ENCODE measurements at places on chromosomes 1 and 21.

- H3K27me3 ChIP-seq = peaks cover 1% of the 10 kb centered on the region
- H3K4me3 ChIP-seq = no peak overlapping the region
- no peak overlapping the region for H3K27ac ChIP-seq
Measured at GRCh38 chr1:226625832-226626576, 77.4 kb downstream of the STUM start.

GRCh38 chr1:88961647-88962275 is 30.7 kb downstream of the KYAT3 start:
- no peaks in the 10 kb centered on the region for H3K27me3 ChIP-seq
- no peaks in the 10 kb centered on the region for H3K4me1 ChIP-seq
- H3K27ac ChIP-seq = no peak overlapping the region
- DNase-seq = no peak

DNA sequence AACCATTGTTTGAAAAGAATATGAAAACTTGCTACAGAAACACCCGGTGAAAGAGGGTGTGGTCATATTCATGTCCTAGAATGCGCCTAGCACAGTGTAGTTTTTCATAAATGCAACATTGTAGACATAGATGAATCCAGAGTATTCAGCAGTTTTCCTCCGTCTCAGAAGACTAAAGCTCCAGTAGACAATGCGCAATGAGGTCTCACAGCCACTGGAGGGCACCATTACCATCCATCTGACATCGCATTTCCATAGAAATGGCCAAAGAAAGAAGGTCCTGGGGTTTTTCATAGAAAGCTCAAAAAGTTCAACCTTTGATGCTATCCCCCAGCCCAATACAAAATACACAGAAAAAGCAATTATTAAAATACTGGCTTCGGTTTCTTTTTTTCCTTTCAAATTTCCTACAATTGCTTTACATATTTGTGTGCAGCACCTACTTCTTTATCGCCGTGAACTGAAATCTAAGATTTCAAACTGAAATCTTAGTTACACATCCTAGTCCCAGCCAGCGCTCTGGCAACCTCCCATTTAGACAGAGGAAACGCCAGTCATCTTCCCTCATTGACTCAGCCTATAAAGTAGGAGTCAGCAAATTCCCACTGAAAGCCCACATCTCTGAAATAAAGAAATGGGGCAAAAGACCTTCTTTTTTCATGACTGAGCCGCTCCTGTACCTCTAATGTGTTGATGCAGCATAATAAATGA is 3.9 kb upstream of the CD58 start:
- H3K4me1 ChIP-seq = peaks cover 5% of the 10 kb centered on the region
- H3K36me3 ChIP-seq = no peaks in the 10 kb centered on the region
- H3K27me3 ChIP-seq = no peaks in the 10 kb centered on the region
- no peak overlapping the region for H3K27ac ChIP-seq
- no peak overlapping the region for H3K4me3 ChIP-seq
- DNase-seq = peak; percentile 66

- H3K27ac ChIP-seq = no peak overlapping the region
- no peaks in the 10 kb centered on the region for H3K27me3 ChIP-seq
- DNase-seq = no peak
- peaks cover 2% of the 10 kb centered on the region for H3K4me1 ChIP-seq
- no peak overlapping the region for H3K4me3 ChIP-seq
Measured at GRCh38 chr21:42096566-42096965, 25.4 kb downstream of the UMODL1 start.

DNA sequence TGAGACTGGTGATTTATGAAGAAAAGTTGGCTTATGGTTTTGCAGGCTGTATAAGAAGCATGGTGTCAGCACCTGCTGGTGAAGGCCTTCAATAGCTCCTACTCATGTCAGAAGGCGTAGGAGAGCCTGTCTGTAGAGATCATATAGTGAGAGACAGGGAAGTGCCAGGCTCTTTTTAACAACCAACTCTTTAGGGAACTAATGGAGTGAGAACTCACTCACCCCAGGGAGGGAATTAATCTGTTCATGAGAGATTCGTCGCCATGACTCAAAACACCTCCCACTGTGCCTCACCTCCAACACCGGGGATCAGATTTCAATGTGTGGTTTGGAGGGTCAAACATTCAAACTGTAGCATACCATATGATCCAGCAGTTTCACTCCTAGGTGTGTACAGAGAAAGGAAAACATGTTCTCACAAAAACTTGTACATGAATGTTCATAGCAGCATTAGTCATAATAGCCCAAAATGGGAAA is 72.6 kb downstream of the TTC3 start:
- H3K27me3 ChIP-seq = no peaks in the 10 kb centered on the region
- H3K4me3 ChIP-seq = no peak overlapping the region
- no peak overlapping the region for H3K27ac ChIP-seq
- DNase-seq = peak; percentile 90
- no peaks in the 10 kb centered on the region for H3K36me3 ChIP-seq

DNA sequence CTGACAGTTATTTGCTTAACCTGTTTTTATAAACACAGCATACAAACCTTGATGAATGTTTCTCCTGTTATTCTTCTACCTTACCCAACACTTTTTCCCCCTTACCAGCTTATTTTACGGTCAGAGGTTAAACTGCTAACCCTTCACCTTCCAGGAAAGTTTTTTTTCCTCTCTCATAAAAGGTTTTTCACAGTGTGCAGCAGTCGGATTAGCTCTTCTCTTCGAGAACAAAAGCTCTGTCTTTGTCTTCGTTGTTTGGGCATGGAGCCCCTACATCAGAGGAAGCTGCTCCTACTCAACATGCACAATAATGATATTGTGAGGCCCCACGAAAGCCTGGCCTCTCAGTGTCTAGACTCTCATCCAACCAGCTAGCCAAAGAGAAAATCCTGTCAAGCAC is 42.0 kb downstream of the DENND1B start:
- no peak overlapping the region for H3K27ac ChIP-seq
- no peak overlapping the region for H3K4me3 ChIP-seq
- H3K27me3 ChIP-seq = no peaks in the 10 kb centered on the region

DNA sequence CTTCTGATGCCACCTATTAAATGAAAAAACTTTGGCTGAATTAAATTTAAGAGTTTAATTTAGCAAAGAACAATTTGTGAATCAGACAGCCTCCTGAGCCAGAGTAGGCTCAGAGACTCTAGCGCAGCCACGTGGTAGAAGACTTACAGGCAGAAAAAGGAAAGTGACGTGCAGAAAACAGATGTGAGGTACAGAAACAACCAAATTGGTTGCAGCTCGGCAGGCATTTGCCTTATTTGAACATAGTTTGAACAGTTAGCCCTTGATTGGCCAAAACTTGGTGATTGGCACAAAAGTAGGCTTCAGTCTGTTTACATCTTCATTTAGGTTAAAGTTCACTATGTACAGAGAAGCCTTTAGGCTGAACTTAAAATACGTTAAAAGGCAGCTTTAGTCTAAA is 22.9 kb downstream of the TCP10L start:
- no peak overlapping the region for H3K27ac ChIP-seq
- no peak overlapping the region for H3K4me3 ChIP-seq
- no peaks in the 10 kb centered on the region for H3K36me3 ChIP-seq
- peak; percentile 65 for DNase-seq
- peaks cover 4% of the 10 kb centered on the region for H3K4me1 ChIP-seq

DNA sequence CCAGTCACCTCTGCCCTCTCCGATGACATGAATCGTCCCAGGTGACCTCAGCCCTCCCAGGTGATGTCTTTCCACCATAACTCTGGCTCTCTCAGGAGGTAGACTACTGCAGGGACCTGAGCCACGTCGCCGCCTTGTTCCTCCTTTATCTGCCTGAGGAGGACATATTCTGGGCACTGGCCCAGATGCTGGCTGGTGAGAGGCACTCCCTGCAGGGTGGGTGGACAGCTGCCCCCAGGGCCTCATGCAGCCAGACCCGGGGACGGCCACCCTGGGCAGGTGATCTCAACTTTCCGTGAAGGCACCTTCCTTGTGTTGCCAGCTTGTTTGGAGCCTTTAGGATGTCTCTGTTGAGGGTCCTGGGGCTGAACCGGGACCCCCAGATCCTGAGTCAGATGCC is 13.9 kb upstream of the ZBTB17 start:
- no peaks in the 10 kb centered on the region for H3K36me3 ChIP-seq
- no peak overlapping the region for H3K4me3 ChIP-seq
- H3K27me3 ChIP-seq = no peaks in the 10 kb centered on the region
- H3K27ac ChIP-seq = no peak overlapping the region

GRCh38 chr1:159653201-159653600 is 61.2 kb downstream of the CRP start:
- H3K36me3 ChIP-seq = no peaks in the 10 kb centered on the region
- no peak for DNase-seq
- H3K4me3 ChIP-seq = no peak overlapping the region
- no peaks in the 10 kb centered on the region for H3K27me3 ChIP-seq
- H3K27ac ChIP-seq = no peak overlapping the region

- no peaks in the 10 kb centered on the region for H3K27me3 ChIP-seq
- DNase-seq = no peak
- H3K27ac ChIP-seq = no peak overlapping the region
Measured at GRCh38 chr1:15941044-15941840, 34.7 kb downstream of the ZBTB17 start.

Data from mesendoderm (in vitro differentiated cells).